Activated gamma-delta T cell treated with Interleukin-2 at 50 U/mL for 16 hours (primary cell): ENCODE measurements at places on chromosomes 6 and 20.

- no peak for DNase-seq
Measured at GRCh38 chr20:6519556-6519955, 247.9 kb upstream of the BMP2 start.

- DNase-seq = no peak
Measured at GRCh38 chr6:106883808-106884262, 90.7 kb downstream of the CD24 start.

DNA sequence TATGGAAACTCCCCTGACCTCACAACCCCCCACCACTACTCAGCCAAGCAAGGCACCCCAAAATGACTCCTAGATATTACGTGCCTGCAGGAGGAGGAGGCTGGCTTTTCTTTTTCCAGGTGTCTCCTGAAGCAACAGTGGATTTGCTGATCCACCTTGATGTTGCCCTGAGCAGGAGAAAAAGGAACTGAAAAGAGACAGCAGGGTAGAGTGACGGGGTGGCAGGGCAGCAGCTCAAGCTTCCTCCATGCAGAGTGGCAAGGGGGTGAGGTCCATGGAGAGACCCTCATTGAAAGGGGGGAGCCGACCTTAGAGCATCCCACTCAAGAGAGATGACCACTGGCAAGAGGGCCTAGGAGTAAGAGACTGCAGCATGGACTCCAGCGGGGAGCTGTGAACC, 112.0 kb upstream of the SIRPA start:
- DNase-seq = no peak

DNA sequence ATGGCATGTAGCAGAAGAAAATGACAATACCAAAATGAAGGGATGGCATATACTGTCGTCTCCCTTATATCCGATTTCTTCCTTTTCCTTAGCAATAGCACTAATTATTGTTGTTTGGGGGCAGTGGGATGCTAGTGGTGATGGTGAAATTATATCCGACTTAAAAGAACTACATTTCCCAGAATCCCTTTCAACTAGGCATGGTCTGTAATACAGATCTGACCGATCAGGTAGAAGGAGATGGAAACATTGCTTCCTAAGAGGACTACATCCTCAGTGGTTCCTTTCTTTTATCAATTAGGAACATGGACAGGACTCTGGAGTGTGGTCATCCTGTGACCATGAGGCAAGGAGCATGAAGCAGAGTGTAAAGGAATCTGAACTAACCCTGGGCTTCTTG, 532.6 kb downstream of the CBLN4 start:
- DNase-seq = no peak

DNA sequence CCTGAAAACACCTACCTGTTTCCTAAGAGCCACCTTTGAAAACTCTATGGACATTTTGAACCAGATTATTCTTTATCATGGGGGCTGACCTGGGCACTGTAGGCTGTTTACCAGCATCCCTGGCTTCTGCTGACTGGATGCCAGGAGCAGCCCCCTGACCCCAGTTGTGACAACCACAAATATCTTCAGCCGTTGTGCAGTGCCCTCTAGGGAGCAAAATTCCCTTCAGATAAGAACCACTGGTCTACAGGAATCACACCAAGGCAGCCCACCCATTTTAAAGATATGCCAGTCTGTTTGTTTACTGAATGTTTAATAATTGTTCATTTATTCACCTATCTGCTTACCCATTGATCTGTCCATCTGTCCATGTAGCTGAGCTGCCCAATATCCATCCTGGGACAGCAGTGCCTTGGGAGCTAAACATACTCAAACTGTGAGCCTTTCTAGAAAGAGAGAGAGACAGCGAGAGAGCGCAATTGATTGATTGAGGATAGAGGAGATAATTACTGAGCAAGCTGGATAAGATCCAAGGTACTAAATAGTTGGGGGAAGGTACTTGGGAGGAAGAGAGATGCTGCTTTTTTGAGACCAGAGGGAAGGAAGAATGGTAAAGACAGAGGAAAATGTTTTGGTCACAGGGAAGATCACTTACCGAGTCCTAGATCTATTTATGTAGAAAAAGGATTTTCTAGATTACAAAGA, 276.8 kb downstream of the NRN1 start:
- no peak for DNase-seq

DNA sequence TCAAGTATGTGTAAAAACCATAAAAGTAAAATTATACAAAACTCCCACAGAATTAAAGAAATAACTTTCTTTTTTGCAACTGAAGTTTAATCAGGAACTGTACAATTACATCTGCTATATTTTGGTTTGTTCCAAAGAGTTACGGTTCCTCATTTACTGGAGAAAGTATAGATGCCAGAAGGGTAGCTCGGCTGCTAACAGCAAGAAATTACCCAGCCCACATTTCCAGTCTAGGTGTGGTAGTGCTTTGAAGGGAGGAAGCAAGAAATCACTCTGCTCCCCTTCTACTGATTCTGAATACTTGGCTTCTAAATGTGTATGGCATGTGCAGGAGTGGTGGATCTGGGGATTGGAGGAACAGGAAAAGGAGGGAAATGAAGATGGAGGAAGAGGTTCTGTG, 441.3 kb downstream of the CDC5L start:
- no peak for DNase-seq

- DNase-seq = no peak
Measured at GRCh38 chr6:38773338-38773737, 58.2 kb downstream of the DNAH8 start.

DNA sequence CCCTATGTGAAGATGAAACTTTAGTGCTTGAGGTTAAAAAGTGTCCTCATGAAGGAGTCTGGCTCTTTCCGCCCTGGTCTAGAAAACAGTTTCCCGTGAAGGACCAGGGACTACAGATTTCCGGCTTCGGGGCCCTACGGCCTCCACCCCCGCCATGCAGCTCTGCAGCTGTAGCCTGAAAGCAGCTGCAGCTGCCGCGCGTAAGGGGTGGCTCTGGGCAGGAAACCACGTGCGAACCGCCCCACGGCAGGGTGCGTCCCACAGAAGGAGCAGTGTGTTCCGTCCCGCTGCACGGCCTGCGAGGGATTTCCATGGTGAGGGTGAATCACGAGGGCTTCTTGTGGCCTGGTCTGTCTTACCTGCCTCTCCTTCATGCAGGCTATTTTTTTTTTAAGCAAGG, 117.0 kb downstream of the ERMARD start:
- peak; percentile 68 for DNase-seq

DNA sequence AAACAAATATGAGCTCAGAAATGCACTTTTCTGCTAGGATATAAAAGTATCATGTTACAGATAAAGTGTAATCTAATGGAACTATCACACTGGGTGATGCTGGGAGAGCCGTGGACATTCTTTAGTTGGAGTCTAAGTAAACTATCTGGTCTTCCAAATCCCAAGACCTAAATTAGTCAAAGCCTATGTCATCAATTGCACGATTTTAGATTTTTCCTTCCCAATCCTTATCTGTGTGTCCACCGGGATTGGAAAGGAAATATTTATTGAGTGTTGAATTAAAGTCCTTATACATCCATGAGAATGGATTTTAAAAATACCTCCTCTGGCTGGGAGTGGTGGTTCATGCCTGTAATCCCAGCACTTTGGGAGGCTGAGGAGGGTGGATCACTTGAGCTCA, 19.6 kb upstream of the MRAP2 start:
- no peak for DNase-seq

DNA sequence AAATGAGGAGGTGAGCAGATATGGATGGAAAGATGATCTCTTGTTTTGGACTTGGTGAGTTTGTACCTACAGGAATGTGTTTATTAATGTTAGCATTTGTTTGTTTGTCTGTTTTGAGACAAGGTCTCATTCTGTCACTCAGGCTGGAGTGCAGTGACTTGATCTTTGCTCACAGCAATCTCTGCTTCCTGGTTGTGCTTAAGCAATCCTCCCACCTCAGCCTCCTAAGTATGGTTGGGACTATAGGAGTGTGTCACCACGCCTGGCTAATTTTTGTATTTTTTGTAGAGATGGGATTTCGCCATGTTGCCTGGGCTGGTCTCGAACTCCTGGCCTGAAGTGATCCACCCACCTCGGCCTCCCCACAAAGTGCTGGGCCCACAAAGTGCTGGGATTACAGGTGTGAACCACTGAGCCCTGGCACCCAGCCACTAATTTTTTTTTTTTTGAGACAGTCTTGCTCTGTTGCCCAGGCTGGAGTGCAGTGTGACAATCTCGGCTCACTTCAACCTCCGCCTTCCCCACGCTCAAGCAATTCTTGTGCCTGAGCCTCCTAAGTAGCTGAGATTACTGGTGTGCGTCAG, 7.1 kb downstream of the CASP8AP2 start:
- DNase-seq = no peak

DNA sequence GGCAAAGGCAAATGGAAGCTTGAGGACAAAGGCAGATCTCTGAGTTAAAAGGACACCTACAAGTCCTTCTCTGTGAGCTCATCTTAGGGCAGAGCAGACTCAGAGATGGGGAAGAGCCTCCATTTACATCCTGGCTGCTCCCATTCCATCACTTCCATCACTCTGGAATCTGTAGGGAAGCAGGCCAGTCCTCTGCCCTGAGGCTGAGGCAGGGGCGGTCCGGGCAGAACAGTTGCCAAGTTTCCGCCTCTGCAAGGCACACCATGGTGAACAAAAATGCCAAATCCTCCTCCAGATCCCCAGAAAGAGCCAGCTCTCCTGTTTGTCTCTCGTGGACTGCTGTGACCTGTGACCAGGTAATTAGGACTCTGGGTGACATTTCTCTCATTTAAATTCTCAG, 209.6 kb upstream of the SSTR4 start:
- DNase-seq = no peak

DNA sequence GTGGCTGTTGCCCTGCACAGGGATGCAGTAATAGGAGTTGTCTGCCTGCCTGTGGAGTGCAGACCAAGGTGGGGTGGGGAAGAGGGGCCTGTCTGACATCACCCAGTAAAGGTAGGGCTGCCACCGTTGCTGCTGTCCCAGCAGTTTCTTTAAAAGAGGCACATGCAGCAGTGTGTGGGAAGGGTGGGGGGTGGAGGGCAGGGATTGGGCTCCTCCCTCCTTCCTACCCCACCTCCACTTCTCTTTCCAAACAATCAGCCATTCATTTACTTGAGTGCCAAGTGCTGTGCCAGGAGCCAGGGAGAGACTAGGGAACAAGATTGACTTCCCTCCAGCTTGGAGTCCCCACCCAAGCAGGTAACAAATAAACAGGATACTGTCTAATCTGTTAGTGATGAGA, 66.8 kb upstream of the MYL9 start:
- no peak for DNase-seq

- no peak for DNase-seq
Measured at GRCh38 chr6:52562911-52563310, 13.9 kb downstream of the TRAM2 start.

- DNase-seq = no peak
Measured at GRCh38 chr6:24394780-24395437, 7.8 kb upstream of the MRS2 start.

GRCh38 chr6:99613705-99614429, 7.2 kb downstream of the PRDM13 start:
- no peak for DNase-seq

DNA sequence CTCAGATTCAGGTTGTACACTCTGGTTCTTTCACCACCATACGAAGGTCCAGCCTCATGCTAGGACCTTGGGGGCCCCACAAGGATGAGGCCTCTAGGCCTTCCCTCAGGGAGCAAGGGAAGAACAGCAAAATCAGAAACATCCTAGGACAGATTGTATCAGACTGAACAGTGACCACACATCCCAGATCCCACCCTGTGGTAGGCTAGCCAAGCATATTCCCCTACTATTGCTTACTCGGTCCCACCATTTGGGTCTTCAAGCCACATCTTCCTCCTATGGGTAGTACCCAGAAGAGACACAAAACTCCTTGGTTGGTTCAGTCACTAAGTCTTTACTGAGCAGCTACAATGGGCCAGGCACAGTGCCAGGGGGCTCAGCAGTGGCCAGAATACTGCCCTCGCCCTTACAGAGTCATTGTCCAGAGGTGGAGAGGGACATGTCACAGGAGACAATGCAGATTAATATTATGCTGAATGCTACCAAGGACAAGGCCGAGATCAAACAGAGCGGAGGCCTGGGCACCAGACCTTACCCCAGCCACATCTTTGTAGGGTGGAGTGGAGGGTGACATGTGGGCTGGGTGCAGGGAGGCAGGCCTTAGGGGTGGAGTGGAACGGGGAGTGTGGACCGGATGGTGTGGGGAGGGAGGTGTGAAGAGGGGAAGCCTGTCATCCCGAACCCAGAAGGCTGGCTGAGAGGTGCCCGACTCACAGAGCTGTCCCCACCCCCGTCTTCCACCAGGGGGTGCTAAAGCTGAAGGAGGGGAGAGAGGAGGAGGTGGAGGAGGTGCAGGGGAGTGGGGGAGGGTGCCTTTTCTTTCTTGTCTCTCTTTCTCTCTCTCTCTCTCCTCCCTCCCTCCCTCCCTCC, 6.8 kb upstream of the MAPK13 start:
- peak; percentile 89 for DNase-seq

GRCh38 chr6:144349690-144350527, 64.8 kb downstream of the UTRN start:
- no peak for DNase-seq

GRCh38 chr6:44556046-44556445, 168.5 kb downstream of the CDC5L start:
- no peak for DNase-seq

DNA sequence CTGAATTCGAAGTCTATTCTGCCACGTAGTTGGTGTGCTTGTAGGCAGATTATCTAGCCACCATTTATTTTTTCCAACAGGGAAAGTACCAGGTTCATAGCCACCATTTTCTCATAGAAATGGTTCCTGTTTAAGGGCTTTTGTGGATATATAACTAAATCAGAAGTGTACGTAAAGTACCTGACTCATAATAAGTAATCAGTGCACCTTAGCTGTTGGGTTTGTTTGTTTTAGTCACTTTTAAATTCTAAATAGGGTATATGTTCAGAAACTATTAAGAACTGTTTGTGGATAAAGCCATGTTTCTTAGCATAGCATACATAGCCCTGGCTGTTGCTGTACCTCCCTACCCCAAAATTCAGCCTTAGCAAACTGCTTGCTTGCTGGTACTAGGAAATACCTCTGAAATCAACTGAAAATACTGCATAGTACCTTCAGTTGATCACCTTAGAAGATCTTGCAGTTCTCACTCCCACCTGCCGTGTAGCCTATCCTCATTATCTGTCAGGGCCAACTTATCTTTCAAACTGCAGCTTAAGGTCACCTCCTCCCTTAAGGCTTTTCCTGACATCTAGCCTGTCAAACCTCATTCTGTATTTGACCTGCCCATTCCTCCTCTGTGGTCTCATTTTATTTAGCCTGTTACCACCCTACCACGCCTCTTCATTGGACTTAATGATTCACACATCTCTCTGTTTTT, 44.6 kb upstream of the COL10A1 start:
- DNase-seq = no peak

- DNase-seq = no peak
Measured at GRCh38 chr20:62472138-62472940, 3.5 kb downstream of the GATA5 start.

- DNase-seq = no peak
Measured at GRCh38 chr6:1991332-1991878, 254.0 kb downstream of the GMDS start.

GRCh38 chr6:105537981-105538578, 135.2 kb upstream of the PREP start:
- no peak for DNase-seq

DNA sequence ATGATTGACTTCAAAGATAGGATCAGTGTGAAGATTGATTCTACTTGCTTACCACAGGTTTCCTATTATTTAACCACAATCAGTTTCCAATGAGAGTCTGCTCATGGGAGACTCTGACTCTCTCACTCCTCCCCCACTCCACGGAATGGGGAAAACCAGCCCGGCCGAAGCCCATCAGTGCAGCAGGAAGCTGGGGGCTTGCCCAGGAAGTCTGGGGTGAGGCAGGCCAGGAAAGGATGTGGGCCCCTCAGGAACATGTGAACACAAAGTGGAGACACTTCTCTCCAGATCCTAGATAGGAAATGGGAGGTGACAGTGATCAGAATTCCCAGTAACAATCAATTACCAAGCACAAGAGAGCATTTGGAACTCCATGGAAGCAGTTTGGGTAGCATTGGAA, 144.2 kb downstream of the TTLL2 start:
- no peak for DNase-seq
